ENCODE measurements at places on chromosomes 3 and 15.
A peak's percentile ranks its signal among the peaks of the same experiment; 100 is the strongest.

- DNase-seq = no peak
Observed at GRCh38 chr3:42493126-42493797, 9.2 kb upstream of the VIPR1 start.

DNA sequence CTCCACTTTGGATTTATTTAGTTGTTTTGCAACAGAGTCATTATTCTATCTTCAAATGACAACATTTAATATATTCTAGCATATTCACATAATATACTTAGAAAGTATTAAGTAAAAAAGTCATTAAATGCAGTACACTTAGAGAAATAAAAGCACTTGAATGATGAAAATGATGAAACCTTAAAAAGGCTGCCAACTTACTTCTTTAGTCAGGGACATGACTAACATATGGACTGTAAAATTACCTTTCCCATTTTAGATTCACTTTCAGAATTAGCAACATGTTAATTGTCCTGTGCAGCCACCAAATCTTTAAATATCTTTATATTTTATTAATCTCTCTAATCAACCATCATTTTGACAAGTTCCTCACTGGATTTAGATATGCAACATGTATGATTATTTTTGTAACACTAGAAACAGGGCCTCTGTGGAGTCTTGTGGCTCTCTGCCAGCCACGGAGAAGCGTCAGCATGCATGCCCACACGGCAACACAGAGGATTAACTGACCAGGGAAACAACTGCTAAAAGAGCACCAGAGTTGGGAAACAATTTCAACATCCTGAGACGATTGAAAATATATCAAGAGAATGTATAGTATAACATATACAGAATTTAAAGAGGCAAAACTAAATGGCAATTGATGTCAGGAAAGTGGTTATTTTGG, 95.7 kb downstream of the ANO10 start:
- DNase-seq = no peak

DNA sequence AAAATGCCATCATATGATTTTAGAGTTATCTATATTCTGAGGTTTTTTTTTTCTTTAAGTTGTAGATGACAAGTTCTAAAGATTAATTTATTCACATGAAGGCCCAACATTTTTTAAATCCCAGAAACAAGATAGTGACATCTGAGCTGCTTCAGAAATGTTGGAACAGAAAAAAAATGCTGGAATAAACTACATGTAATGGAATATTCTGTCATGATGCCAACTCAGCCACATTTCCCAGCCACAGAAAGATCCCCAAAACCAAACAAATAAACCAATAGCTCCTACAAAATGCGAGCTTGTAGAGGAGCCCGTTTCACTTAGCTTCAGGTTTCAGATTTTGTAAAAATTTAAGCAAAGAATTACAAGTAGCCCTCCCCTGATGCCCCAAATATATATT, 111.0 kb upstream of the MYO5C start:
- DNase-seq = no peak

GRCh38 chr3:189144645-189145044, 27.1 kb upstream of the TPRG1 start:
- DNase-seq = no peak

DNA sequence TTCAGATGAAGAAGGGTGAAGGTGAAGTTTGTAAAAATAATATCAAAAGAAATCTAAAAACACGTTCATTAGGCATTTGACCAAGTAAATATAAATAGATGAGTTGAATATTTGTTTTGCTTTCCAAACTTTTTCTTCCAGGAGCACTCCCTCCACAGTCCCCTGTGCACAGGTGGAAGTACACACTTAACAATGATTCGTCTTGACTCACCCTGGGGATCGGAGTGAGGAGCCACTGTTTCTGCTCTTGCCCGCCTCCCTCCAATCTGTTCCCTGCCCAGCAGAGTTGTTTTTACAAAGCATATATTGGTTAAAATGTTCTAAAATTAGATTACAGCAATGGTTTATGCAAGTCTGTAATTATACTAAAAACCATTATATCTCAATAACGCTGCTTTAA, 175.1 kb downstream of the PTPRG start:
- no peak for DNase-seq

- no peak for DNase-seq
Observed at GRCh38 chr3:141455603-141456300, 31.1 kb upstream of the RASA2 start.

DNA sequence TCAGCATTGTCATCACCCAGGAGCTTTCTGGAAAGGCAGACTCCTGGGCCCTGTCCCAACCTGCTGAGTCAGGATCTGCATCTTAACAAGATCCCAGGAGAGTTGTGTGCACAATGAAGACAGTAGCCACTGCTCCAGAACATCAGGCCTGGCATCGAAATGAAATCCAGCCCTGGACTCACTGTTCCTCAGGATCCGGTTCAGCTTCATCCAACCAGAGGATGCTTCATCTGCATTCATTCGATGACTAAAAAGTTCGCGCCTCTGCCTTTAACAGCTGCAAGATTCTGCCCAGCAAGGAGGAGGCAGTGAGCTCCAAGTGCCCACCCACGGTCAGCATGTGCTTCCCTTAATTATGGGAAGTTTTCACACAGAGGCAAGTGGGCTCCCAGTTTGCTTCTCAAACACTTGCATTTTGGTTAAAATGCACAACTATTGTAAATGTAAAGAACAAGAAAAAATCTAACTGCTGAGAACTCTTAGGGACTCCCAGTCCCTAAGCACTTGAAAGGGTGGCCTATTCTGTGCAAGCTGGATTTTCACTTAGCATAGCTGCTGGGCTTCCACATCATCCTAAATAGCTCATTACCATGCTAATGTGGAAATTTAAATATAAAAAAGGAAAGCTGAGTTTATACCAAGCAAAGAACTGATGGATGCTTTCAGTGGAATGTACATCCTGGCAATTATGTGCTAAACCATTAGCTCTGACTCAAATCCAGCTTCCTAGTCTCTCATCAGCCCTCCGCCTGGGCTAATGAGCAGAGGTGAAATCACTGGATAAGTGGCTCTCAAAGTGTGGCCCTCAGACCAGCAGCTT, 25.5 kb upstream of the ESYT3 start:
- no peak for DNase-seq

DNA sequence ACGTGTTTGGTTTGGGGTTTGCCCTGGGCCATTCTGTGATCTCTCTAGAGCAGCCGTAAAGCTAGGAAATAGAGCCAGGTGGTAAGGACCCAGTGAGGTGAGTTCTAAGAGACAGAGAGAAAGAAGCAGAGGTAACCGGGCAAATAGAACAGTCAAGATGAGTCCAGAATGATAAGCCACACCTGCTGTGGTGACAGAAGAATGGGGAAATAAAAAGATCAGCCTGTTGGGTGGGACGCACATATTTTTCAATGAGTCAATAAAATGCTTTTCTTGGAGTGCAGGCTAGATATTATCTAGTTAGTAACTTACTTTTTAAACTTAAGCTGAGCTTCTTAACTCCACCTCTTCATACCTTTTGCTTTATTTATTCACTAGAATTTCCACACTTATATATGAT, 135.0 kb downstream of the NFKBIZ start:
- no peak for DNase-seq

- DNase-seq = no peak
Observed at GRCh38 chr15:73826711-73827251, 46.6 kb upstream of the TBC1D21 start.

GRCh38 chr3:86990734-86991481, at the start of gene VGLL3:
Gene VGLL3, minus strand, starts transcription at chr3:86991149. Its CDS starts 406 bp downstream, at chr3:86990743.
- DNase-seq = peak; percentile 90

GRCh38 chr3:55412545-55412944, 74.6 kb downstream of the WNT5A start:
- DNase-seq = no peak

GRCh38 chr3:42014921-42015533, 53.1 kb upstream of the ULK4 start:
- peak; percentile 49 for DNase-seq

DNA sequence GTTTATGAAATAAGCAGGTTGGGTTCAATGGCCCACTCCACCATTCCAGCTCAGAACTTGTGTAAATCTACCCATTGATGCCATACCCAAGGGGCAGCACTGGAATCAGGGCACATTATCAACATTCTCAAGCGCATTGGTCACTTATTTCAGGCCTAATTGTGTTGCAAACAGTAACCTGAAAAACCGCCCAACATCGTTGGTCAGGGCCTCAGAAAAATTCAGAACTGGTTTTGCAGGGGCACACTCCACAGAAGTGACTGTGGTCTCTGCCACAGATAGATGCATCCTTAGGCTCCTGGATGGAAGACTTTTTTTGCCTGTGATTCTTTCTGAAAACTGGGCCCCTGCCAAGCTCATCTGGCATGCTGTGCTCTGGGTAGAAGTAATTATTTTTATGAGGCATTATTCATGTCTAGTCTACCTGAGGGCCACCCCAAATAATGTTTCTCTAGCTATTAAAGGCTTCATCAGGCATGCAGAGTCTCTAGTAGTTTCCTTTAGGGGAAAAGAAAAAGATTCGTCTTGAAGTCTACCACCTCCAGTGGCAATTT, 21.7 kb upstream of the LRTM1 start:
- DNase-seq = no peak

GRCh38 chr3:50542177-50543034, 25.1 kb downstream of the C3orf18 start:
- DNase-seq = peak; percentile 78

DNA sequence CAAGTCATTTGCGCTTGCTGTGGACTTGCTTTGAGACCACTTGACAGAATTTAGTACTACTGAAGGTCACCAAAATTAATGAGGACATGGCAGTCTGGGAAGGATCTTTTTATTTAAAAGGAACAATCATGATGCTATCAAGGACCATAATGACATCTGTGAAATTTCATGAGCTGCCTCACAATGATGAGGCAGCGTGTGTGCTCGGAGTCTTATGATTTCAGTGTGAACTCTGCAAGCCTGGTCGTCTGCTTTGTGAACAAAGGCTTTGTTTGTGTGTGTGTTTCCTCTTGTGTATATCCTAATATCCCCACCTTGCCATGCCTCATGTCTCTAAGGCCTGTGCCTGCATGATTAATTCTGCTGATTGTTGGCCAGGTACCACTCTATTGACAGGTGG, 46.7 kb downstream of the RAD54L2 start:
- no peak for DNase-seq

DNA sequence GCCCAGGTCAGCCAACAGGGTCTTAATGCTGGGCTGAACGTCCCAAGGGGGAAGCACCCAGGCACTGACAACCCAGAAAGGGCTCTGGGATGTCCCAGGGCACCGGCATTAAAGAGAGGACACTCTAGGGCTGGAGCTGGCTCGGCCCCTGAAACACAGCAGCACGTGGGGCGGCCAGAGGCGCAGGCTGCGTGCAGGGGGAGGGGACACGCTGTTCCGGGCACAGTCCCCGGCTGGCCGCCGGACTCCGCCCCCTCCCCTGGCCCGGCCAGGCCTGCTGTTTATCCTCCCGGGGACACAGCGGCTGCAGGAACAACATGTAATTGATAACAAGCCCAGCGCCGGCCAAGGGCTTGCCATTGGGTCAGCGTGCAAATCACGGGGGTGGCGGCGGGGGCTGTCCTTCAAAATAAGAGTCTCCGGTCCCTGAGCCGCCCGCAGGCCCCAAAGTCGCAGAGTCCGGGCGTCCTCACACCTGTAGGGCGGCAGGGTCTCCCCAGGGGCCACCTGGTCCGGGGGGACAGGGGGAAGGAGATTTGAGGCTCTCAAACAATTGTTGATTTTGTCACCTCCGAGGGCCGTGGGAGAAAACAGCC, 1.3 kb downstream of the KLF15 start:
- DNase-seq = peak; percentile 88

DNA sequence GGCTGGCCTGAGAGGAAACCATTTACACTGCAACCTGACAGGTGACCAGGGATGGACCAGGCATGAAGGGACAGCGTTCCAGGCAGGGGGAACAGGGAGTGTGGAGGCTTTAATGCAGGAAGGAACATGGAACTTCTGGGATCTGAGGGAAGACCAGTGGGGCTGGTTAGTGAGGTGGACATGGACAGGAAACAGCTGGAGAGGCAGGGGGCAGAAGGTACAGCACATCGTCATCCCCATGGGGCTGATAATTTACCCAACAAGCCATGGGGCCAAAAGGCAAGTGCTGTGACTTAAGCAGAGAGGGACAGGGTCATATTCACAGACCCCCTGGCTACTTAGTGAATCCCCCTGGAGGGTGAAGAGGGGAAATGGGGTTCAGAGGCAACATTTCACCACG, 77.0 kb upstream of the LARS2 start:
- DNase-seq = no peak

DNA sequence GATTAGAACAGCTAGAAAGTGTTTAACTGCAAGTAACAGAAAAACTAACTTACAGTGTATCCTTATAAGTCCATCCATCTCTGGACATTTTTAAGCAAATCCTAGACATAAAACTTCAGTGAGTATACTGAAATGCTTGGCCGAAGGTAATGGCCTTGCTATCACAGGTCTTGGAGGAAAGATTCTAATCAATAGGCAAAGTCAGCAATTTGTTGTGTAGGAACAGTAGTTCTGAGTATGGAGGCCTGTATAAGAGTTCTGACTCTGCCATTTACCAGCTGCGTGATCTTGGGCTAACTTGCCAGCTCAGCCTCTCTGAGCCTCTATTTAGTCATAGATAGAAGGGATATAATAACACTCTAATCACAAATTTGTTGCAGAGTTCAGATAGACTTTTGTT, 328.1 kb downstream of the IL20RB start:
- no peak for DNase-seq

DNA sequence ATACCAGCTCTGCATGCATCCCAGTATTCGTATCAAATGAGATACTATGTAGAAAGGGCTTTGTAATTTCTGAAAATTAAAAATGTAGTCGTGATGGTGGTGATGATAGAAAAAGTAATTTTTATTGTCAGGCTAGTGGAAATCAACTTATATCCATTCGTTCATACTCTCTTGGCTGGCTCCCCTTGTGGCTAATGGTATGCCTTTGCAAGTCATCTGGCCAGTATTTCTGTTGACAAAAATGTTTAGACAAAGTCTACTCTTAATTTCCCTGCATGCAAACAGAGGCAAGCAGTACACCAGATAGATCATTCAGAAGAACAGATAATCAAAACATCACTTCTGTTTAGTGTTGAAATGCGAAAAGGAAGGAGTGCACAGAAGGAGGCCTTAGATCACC, 49.6 kb upstream of the DUT start:
- DNase-seq = no peak

- DNase-seq = no peak
Observed at GRCh38 chr3:85678713-85679112, 719.9 kb downstream of the CADM2 start.

DNA sequence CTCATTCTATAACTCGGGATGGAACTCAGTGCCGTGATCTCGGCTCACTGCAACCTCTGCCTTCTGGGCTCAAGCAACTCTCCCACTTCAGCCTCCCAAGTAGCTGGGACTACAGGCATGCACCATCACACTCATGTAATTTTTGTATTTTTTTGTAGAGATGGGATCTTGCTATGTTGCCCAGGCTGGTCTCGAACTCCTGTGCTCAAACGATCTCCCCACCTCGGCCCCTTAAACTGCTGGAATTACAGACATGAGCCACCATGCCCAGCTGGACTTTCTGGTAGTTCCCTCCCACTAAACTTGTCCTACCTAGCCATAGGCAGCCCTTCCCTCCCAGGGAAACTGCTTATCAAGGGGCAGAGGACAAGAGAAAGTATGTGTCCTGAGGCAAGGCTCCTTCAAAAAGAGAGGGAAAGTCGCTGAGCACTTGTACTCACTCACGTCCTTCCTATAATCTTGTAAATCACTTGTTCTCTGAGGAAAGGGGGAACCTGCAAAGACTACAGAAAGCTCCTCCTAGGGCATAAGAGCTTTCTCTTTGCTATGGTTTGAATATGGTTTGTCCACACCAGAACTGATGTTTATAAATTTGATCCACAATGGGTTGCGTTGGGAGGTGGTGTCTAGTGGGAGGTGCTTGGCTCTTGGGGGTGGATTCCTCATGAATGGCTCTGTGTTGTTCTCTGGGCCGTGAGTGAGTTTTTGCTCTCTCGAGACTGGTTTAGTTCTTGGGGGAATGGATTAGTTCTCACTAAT, 13.6 kb upstream of the TBL1XR1 start:
- no peak for DNase-seq
